ENCODE measurements at places on chromosomes 6 and 20. TPM values are rescaled to one million over a fixed set of nuclear protein-coding genes. Genes with fewer than 3 reads are reported as not detected.

DNA sequence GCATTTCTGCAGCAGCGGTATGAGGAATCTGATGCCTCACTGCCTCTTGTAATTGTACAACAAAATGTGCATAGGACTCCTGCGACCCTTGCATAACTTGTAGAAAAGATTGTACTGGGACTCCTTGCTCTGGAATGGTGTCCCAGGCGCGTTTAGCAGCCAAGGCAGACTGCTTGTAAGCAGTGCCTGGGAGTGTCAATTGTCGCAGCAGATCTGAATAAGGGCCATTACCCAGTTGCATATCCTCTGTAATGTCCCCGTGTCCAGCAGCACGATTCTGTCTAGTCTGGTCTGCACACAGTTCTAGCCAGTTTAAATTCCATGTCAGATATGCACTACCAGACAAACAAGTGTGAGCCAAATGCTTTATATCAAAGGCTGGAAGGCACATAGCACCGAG is 70.7 kb upstream of the BTN3A2 start:
- DNase-seq, result no peak

- DNase-seq, result no peak
Measured at GRCh38 chr6:132041706-132042105, 90.5 kb upstream of the CCN2 start.

GRCh38 chr20:60104993-60105803 is 147.0 kb downstream of the CDH26 start:
- no peak for DNase-seq

- DNase-seq, result peak; percentile 63
Measured at GRCh38 chr6:6007366-6008088, 802 bp upstream of the NRN1 start.

GRCh38 chr20:53657732-53658131 is 64.1 kb upstream of the ZNF217 start:
- DNase-seq, result peak; percentile 36

DNA sequence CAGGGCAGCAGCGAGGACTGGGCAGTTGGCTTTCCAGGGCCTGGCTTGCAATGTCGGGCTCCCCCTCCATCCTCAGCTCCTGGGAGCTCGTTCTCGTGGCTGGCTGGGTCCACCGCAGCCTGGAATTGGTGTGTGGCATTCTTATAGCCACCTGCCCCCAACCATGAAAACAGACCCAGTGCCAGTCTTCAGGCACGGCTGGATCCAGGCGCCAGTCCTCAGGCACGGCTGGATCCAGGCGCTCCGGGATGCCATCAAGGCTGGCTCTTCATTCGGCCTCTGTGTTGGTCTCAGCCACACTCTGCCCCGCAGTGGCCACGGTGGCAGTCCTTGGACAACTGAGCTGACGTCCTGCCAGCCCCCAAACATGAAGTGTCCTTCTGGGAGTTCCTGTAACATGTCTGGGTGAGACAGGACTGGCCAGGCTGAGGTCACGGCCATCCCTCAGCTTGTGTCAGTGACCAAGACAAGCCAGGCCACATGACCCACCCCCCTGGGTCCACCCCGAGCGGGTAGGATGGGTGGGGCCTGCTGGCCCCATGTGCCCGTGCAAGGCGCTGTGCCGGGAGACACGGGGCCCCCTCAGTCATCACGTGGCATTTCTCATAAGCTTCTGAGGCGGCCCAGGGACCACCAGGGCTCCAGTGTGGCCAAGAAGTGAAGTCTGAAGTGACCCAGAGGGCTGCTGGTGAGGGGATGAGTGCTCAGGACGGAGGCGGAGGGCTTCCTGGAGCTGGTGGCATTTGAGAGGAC is 99.0 kb downstream of the TAF4 start:
- no peak for DNase-seq

DNA sequence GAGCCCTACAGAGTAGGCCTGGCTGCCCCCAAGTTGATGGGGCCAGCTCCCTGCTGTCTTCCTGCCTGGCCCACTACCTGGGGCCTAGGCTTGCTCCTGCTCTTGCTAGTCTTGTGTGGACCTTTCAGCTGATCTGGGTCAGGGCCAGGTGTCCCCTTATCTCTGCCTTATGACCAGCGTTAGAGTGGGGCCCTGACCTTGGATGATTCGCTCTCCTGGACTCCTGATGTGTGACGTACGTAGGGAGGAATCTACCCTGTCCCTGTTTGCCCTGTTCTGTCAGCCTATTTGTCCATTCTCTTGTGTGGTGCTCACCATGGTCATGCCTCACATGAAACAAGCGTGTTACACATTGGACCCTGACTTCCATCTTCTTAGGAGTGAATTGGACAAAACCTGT is 571.8 kb downstream of the QKI start:
- no peak for DNase-seq

DNA sequence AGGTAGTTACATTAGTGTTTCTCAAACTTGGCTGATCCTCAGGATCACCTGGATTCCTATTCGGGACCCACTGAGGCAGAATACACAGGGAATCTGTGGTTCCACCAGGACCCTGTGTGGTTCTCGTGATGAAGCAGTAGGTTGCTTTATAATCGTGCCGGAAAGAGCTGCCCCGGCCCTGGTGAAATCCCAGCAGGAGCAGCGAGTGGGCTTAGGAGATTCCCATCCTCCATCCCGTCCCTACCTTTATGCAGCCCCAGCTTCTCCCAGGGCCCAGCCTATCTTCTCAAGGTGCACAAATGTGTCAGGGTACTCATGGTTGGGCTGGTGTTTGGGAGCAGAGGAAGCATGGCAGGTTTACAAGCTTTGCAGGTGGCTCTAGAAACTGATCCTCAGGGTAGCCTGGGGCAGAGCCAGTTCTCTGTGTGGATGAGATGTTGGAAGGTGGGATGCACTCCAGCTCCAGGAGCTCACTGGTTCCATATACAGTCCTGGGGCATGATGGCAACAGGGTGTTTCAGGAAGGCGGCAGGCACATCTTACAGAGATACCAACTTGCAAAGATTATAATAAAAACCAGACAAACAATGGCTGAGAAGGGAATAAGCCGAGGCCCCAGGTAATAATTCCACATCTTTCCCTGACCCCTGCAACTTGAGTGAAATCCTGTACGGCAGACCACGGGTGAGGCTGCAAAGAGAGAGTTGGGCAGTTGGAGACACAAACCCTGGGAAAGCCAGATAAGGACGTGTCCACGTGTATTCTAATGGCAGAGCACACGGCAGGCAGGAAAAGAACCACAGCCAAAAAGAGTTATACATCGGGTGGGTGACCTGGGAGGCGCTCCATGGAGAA is 5.9 kb downstream of the SLC22A1 start:
- no peak for DNase-seq

Gene TRIM15
- total RNA-seq, result not detected

Gene PTK7
- total RNA-seq, result 67.8 TPM

All from tongue (tissue), 3 donors.